Activated naive CD8-positive, alpha-beta T cell treated with anti-CD3 and anti-CD28 coated beads for 36 hours (primary cell): ENCODE measurements at places on chromosomes 13 and 19. TPM values are rescaled to one million over a fixed set of nuclear protein-coding genes. Genes with fewer than 3 reads are reported as not detected.

DNA sequence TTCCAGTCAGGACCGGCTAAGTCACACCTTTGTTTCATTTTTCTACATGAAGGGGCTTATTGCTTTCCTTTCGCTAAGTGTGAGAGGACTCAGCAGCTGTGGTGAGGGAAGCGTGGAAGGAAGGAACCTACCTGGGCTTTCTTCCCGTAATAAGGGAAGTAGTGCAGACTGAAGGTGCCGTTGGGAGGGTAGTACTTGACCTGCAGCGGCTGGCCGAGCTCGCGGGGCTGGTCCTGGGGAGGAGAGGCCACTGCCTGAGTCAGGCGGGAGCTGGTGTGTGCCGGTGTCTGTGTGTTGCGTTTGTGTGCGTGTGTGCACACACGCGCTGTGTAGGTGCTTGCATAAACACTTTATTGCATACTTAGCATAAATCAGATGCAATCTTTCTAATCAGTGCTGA is 7.7 kb downstream of the ATP4B start:
- no peak overlapping the region for H3K4me3 ChIP-seq
- no peak overlapping the region for H3K27ac ChIP-seq
- no peak for DNase-seq
- peaks cover 10% of the 10 kb centered on the region for H3K36me3 ChIP-seq
- H3K27me3 ChIP-seq: peaks cover 3% of the 10 kb centered on the region

- H3K4me1 ChIP-seq: peaks cover 5% of the 10 kb centered on the region
- no peaks in the 10 kb centered on the region for H3K36me3 ChIP-seq
- no peak overlapping the region for H3K4me3 ChIP-seq
- no peak for DNase-seq
- no peaks in the 10 kb centered on the region for H3K27me3 ChIP-seq
Measured at GRCh38 chr19:29188289-29189032, 24.5 kb downstream of the UQCRFS1 start.

DNA sequence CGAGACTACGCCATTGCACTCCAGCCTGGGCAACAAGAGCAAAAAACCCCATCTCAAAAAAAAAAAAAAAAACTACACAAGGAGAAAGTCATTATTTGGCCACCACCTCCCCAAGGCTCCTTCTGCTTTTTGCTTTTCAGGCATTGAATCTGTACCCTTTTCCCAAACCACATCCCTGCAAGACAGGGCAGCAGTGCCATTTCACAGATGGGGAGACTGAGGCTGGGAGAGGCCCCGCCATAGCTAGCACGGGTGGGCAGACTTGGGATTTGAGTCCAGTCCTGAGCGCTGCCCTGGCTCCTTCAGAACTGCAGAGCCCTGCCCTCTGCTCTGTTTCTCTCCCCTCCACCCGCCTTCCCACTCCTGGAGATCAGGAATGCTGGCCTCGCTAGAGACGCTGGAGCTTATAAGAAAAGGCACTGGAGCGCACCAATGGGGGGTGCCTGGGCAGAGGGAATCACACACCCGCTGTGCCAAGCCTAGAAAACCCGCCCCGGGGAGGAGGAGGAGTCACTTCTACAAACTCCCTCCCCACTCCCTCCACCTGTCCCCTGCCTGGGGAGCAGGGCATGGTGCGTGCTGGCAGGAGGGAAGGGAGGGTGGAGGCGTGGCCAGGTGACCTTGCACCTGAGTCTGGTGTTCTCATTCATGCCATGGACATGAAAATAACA is 17.6 kb downstream of the TJP3 start:
- H3K4me3 ChIP-seq: no peak overlapping the region
- peaks cover 11% of the 10 kb centered on the region for H3K4me1 ChIP-seq
- no peak overlapping the region for H3K27ac ChIP-seq
- DNase-seq: no peak
- H3K27me3 ChIP-seq: peaks cover 22% of the 10 kb centered on the region
- H3K36me3 ChIP-seq: no peaks in the 10 kb centered on the region

- H3K27ac ChIP-seq: peak overlapping the region; percentile 100
- peaks cover 46% of the 10 kb centered on the region for H3K4me1 ChIP-seq
- peaks cover 38% of the 10 kb centered on the region for H3K36me3 ChIP-seq
- no peaks in the 10 kb centered on the region for H3K27me3 ChIP-seq
- peak; percentile 90 for DNase-seq
- peak overlapping the region; percentile 91 for H3K4me3 ChIP-seq
Measured at GRCh38 chr19:10105509-10106099, 558 bp upstream of the PPAN start.

DNA sequence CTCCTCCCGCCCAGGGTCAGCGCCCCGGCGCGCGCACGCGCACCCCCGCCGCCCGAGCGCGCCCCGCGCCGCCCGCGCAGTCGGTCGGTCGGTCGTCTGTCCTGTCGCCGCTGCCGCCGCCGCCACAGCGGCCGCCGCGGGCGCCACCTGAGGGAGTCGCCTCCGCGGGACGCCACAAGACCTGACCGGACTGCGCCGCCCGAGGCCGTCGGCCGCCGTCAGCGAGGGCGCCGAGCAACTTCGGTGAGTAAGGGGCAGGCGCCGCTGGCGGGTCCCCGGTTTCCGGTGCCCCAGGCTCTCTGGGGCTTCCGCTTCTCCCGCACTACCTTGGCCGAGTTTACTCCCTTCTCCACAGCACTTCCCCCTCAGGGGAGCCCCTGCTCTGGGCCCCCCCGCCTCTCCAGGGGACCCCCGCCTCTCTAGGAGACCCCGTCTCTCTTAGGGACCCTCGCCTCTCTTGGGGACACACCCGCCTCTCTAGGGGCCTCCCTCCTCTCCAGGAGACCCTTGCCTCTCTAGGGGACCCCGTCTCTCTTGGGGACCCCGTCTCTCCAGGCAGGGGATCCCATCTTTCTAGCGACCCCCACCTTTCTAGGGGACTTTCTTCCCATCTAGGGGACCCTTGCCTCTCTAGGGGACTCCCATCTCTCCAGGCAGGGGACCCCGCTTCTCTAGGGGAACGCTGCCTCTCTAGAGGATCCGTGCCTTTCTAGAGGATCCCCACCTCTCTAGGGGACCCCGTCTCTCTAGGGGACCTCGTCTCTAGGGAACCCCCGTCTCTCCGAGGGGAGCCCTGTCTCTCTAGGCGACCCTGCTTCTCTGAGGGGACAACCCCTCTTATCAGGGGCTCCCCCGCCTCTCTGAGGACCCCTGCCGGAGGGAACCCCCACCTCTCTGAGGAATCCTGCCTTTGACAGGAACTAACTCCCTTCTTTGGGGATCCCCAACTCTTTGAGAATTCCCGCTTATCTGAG is 19.3 kb upstream of the GATAD2A start:
- H3K27me3 ChIP-seq: no peaks in the 10 kb centered on the region
- H3K36me3 ChIP-seq: peaks cover 16% of the 10 kb centered on the region
- DNase-seq: peak; percentile 17
- H3K4me1 ChIP-seq: peaks cover 41% of the 10 kb centered on the region

- peaks cover 6% of the 10 kb centered on the region for H3K27me3 ChIP-seq
- H3K36me3 ChIP-seq: peaks cover 27% of the 10 kb centered on the region
- peak overlapping the region; percentile 32 for H3K27ac ChIP-seq
- DNase-seq: peak; percentile 86
- H3K4me1 ChIP-seq: peaks cover 50% of the 10 kb centered on the region
Measured at GRCh38 chr13:30744056-30744680, 8.8 kb downstream of the ALOX5AP start.

GRCh38 chr13:99404005-99404755 is 97.0 kb upstream of the GPR183 start:
- no peak overlapping the region for H3K4me3 ChIP-seq
- no peak for DNase-seq
- H3K27ac ChIP-seq: peak overlapping the region; percentile 77
- H3K4me1 ChIP-seq: peaks cover 29% of the 10 kb centered on the region
- peaks cover 49% of the 10 kb centered on the region for H3K36me3 ChIP-seq

- no peak overlapping the region for H3K4me3 ChIP-seq
- no peak overlapping the region for H3K27ac ChIP-seq
- no peaks in the 10 kb centered on the region for H3K27me3 ChIP-seq
- no peak for DNase-seq
- H3K4me1 ChIP-seq: no peaks in the 10 kb centered on the region
Measured at GRCh38 chr13:37416291-37417059, 182.1 kb downstream of the POSTN start.

- DNase-seq: no peak
- H3K36me3 ChIP-seq: no peaks in the 10 kb centered on the region
- no peaks in the 10 kb centered on the region for H3K27me3 ChIP-seq
- H3K4me1 ChIP-seq: no peaks in the 10 kb centered on the region
Measured at GRCh38 chr13:85503797-85504196, 295.4 kb downstream of the SLITRK6 start.

DNA sequence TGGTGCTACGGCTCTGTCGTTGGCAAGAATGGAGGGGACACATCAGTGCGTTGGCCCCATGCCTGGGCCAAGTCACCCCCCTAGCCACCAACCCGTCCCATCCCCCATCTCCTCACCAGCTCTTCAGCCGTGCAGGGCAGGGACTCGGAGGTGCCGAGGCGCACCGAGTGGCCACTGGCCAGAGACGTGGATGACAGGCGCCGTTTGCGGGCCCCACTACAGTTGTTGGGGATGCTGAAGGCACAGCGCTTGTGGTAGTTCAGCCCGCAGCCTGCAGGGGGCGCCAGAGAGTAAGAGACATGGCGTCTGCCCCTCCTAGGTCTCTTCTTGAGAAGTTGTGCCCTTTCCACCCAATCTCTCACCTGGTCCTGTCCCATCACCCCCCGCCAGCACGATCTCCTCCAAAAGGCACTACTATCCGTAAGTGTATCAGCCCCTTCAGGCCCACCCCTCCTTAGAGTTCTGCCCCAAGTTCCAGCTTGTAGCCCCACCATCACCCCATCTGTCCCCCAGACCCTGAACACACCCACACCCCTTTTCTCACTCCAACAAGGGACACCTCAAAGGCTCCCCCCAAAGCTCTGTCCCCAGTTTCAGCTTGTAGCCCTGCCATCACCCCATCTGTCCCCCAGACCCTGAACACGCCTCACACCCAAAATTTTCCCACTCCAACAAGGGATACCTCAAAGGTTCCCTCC is 12.4 kb downstream of the PRKD2 start:
- no peak overlapping the region for H3K4me3 ChIP-seq
- H3K27ac ChIP-seq: peak overlapping the region; percentile 72
- H3K27me3 ChIP-seq: no peaks in the 10 kb centered on the region
- H3K36me3 ChIP-seq: peaks cover 24% of the 10 kb centered on the region
- DNase-seq: peak; percentile 79
- peaks cover 11% of the 10 kb centered on the region for H3K4me1 ChIP-seq

DNA sequence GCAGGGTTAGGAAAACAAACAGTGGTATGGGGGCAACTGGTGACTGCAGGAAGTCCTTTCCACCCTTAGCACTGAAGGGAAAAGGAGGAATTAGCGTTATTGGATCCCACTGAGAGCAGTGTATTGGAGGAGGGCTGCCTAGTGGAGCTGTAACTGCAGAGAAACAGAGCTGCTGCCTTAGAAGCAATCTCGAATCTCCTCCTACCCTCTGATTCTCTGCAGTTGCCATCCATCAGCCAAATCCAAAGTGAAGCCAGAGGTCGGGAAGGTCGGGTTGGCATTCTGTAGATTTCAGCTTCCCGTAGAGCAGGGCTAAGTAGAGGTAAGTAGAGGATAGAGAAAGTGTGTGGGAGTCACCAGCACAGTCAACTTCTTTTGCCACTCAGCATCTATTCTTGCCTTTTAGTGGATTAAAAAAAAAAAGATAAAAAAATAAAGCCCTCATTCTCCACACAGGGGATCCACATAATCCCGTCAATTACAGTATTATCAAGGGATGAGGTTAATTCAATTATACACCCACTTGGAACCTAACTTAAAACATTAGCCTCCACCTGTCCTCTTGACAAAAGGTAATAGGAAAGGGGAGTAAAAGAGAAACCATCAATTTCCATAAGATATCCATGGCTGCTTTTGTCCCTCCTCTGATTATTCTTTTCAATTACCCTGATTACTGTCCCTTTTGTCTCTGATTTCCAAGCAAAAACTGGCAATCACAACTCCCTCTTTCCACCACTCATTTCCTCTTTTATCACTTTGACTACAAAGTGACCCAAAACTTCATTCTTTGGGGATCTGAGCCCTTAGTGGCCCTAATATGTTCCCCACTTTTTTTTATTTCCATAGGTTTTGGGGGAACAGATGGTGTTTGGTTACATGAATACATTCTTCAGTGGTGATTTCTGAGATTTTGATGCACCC is 234.7 kb downstream of the RBM26 start:
- peaks cover 30% of the 10 kb centered on the region for H3K27me3 ChIP-seq
- H3K4me1 ChIP-seq: no peaks in the 10 kb centered on the region
- H3K27ac ChIP-seq: no peak overlapping the region

DNA sequence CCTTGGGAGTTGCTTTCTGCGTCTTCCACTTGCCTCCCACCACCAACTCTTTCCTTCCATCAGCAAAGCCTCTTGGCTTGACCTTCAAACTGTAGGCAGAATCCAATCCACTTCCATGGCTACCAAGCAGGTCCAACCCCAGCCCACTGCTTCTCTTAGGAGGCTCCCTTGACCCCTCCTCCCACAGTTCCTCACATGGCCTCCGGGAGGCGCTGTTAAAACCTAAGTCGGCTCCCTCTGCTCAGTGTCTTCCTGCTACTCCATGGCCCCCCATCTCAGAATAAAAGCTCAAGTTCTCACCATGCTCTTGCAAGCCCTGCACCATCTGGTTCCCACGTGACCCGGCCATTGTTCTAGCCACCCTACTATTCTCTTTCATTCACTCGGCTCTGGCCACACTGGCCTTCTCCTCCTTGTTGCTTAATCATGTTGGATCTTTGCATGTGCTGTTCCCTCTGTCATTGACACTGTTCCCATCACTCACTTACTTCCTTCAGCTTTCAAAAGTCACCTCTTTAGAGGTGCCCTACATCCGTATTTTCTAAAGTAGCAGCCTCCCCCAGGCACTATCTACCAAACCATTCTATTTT is 7.5 kb downstream of the IZUMO2 start:
- H3K27me3 ChIP-seq: peaks cover 44% of the 10 kb centered on the region
- no peak overlapping the region for H3K4me3 ChIP-seq
- H3K4me1 ChIP-seq: no peaks in the 10 kb centered on the region
- no peak overlapping the region for H3K27ac ChIP-seq

DNA sequence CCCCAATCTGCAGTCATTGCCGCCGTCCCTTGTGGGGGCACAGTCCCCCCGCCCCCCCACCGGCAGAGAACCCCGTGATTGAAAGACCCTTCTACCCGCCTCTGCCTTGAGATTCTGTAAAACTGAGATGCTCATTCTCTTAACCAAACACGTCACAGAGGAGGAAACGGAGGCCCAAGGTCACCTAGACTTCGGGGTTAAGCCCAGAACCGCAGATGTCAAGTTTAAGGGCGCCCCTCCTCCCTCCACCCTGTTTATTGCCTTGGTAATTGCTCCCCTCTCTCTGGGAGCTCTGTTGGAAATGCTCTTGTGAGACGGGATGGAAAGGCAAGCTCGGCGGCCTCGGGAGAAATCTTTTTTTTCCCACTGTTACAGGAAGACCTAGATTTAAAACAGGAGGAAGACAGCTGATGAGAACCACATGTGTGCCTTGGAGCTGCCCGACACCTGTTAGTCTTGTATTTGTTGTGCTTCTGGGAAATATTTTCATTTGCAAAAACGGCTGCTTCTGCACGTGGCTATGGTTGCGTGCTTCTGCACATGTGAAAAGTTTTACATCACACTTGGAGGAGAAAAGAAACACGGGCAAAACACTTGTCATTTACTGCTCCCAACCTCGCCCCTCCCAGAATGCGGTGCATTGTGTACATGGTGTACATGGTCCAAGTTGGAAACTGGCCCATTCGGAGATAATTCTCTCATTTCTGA is 1.1 kb upstream of the MED26 start:
- H3K36me3 ChIP-seq: peaks cover 25% of the 10 kb centered on the region
- no peak for DNase-seq
- H3K27ac ChIP-seq: peak overlapping the region; percentile 100

GRCh38 chr13:103140001-103140671 is 73.9 kb upstream of the SLC10A2 start:
- H3K4me3 ChIP-seq: no peak overlapping the region
- no peak for DNase-seq
- H3K27ac ChIP-seq: no peak overlapping the region

The COG6 gene
- total RNA-seq: 30.0 TPM

The WASF3 gene
- total RNA-seq: 0.22 TPM

The PTPRH gene
- total RNA-seq: not detected

The TRAPPC2B gene
- total RNA-seq: 6.3 TPM

The SIAH3 gene
- 0.33 TPM for total RNA-seq

The ARL11 gene
- total RNA-seq: 0.97 TPM

The PSG11 gene
- total RNA-seq: not detected

The ZNF264 gene
- 21.7 TPM for total RNA-seq

The PRR12 gene
- total RNA-seq: 17.8 TPM
